Epithelial cell of proximal tubule (primary cell): ENCODE measurements at places on chromosomes 7 and 10. TPM values are rescaled to one million over a fixed set of nuclear protein-coding genes. Genes with fewer than 3 reads are reported as not detected.

- no peak for DNase-seq
Observed at GRCh38 chr7:143407287-143408251, 1.1 kb downstream of the EPHA1 start.

- DNase-seq = no peak
Observed at GRCh38 chr7:111145472-111145871, 54.5 kb downstream of the LRRN3 start.

DNA sequence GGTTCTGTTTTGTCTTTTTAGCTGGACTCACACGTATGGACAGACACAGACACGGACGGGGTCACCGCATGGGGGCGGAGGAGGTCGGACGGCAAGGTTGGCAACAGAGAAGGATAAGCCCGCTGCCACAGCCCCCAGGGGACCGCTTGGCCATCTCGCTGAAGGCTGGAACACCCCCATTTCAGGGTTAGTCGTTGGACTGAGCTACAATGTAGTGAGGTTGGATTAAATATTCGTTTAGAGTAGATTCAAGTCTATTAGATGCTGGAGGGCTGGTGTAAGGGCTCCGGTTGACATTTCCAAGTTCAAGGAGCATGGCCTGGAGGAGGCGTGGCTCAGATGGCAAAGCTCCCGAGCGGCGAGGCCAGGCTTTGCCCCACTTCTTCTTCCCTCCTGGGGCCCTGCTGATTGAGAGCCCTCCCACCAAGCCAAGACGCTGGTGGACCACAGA lies 35.2 kb downstream of the PPIF start:
- no peak for DNase-seq

DNA sequence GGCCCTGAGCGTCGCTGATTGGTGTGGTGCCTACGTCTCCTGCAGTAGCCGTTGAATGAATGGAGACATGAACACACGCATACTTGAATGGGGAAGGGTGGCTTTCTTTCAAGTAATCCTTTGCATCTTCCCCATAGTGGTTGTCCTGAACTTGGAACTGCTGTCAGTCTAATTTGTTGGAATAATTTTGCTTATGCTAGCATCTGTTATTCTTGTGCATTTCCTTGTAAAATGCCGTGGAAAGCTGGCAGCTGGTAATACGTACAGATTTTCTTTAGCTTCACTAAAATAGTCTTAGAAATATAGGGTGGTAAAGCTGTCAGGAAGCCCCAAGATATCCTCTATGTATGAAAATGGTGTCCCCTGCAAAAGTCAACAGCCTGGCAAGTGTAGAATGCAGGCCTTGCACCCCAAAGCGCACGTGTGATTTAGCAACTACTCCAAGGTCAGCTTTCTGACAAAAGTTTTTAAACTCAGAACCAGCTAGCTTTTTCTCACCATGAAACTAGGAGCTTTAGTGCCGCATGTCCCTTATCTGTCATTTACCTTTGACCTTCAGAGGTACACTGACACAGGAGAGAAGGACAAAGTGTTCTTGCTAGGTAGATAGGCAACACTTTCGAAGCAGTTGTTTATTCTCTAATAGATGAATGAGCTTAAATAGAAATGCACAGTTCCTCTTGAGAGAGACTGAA lies 70.8 kb downstream of the RBM33 start:
- no peak for DNase-seq

FBXL13 gene
- total RNA-seq = 0.51 and 1.6 TPM in 2 replicates

TSPAN33 gene
- total RNA-seq = 3.9 and 14.3 TPM in 2 replicates
